WTC11 (cell line): ENCODE measurements at places on chromosomes 6 and 20. TPM values are rescaled to one million over a fixed set of nuclear protein-coding genes. Genes with fewer than 3 reads are reported as not detected.

GRCh38 chr20:328027-328974 lies 2.9 kb downstream of the SOX12 start:
- no peak for DNase-seq

DNA sequence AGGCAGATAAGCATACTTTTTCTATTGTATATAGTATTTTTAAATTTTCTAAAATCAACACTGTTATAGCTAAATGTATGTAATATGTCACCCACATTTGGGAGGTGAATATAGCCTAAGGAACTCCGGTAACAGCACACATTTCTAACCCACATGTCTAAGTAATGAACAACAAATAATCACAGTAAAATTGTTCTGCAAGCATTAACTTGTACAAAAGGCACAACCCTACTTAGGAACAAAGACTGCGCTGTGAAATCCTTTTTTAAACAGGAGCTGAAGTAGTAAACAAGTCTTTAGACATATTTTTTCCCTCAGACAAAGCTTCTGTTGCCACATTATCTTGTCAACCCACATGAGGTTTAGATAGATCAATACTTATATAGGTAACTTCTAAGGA lies 872.4 kb upstream of the SLC35B3 start:
- no peak for DNase-seq

DNA sequence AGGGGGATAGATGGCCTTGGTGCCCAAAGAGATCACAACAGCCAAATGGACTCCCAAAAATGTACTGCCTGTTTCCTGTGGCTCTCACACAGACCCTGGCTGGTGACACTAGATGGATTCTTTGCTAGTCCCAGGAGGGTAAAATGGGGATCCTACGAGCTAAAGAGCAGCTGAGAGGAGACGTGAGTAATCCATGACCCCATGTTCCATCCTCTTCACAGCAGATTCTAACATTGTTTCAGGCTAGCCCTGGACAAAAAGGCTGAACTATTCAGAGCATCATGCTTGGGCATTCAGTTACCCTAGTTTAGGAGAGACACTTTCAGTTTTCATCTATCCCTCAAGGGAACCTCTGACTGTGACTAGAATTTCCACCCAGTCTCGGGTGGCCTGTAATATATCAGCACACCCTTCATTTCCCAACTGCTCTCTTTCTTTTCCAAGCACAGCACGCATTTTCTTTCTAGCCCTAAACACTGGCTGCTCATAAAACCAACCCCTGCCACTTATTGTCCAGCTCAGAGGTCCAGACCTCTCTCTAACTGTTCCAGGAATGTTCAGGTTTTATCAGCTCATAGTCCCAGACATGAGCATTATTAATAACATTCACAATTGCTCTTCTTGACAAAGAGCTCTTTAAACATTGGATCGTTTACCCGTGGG lies 48.5 kb downstream of the SLC22A1 start:
- DNase-seq = no peak

- peak; percentile 70 for DNase-seq
Measured at GRCh38 chr20:58447511-58448391, 58.7 kb downstream of the VAPB start.

GRCh38 chr6:94510877-94511276 lies 1066.5 kb upstream of the MANEA start:
- DNase-seq = no peak

DNA sequence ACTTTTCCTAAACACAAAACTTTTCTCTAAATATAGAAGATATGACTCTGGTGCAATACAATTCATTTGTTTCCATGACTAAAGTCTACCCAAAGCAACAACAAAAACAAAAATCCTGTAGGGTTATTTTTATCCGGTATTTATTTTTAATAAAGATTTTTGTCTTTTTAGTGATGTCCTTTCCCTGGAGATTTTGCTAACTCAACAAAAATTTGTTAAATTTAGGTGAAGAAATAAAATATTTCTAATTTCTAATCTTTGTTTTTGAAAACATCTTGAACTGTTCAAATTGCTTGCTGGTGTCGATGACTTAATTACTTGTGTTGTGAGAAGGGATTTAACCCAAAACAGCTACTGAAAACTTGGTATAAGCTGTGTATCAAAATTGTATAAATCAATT lies 741.8 kb downstream of the HDGFL1 start:
- DNase-seq = no peak

GRCh38 chr6:104862456-104862855 lies 2.7 kb upstream of the HACE1 start:
- DNase-seq = no peak

GRCh38 chr6:163414946-163415619 lies 565 bp downstream of the QKI start:
- no peak for DNase-seq

DNA sequence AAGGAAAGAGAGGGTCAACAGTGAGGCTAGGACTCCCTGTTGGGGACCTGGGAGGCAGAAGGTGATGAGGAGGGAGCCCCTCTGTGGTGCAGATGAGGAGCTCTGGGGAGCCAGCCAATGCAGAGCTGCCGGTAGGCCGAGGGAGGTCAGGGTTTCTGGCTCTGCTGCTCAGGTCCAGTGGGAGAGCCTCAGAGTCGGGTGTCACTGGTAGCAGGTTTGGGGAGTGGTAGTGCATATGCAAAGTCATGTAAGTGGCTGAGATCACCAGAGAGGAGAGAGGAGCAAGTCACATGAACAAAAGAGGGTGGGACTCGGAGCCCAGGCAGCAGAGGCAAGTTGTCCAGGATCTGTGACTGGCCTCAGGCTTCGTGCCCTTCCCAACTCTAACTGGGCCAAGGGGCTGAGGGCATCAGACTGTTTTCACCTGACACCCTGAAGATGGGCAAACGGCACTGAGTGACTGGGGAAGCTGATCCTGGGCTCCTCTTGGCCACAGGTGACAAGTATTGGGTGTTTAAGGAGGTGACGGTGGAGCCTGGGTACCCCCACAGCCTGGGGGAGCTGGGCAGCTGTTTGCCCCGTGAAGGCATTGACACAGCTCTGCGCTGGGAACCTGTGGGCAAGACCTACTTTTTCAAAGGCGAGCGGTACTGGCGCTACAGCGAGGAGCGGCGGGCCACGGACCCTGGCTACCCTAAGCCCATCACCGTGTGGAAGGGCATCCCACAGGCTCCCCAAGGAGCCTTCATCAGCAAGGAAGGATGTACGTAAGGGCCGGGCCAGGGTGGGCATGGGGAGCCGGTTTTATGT lies 6.6 kb downstream of the MMP24OS start:
- DNase-seq = no peak

Gene HLA-DPB1
- total RNA-seq = 18.0 to 23.9 TPM (median 21.3 TPM) in 3 replicates

Gene BTNL2
- total RNA-seq = not detected in 3 replicates

Gene BEND6
- total RNA-seq = 1.3 to 1.8 TPM (median 1.5 TPM) in 3 replicates

Gene CCN6
- total RNA-seq = not detected in 3 replicates

Gene LY6G6D
- total RNA-seq = not detected in 3 replicates
